Sigmoid colon (tissue), 7 donors: ENCODE measurements at places on chromosomes 6 and 20. TPM values are rescaled to one million over a fixed set of nuclear protein-coding genes. Genes with fewer than 3 reads are reported as not detected.

DNA sequence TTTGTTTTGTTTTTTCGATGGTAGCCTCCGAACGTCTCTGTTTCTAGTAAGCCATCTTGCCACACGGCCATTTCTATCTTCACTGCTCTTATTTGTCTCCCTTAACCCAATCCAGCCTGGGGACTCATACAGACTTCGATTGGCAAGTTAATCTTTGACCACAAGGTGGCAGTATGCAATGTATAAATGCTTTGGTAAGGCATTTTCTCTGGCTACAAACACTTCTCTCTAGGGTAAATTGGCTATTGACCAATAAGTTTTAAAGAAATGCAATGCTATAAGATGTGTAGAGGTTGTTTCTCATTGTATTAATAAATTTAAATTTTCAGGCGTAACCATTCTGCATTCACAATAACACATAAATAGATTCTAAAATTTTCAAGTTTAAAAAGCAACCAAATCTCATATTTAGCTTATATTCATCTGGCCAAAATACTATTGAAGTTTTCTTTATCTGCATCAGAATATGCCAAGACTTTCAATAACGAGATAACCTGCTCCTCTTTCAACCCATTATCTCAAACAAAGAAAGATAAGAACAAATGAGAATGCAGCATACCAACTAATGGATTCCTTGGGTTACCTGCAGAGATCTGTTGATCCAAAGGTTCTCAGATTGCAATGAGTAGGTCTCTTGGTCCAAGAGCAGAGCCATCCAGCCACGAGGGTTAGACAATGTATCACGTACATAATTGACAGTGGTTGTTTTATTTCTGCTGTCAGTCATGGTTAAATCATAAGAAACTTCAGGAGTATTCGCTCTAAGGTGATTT, 231.9 kb downstream of the PKHD1 start:
- DNase-seq: no peak

DNA sequence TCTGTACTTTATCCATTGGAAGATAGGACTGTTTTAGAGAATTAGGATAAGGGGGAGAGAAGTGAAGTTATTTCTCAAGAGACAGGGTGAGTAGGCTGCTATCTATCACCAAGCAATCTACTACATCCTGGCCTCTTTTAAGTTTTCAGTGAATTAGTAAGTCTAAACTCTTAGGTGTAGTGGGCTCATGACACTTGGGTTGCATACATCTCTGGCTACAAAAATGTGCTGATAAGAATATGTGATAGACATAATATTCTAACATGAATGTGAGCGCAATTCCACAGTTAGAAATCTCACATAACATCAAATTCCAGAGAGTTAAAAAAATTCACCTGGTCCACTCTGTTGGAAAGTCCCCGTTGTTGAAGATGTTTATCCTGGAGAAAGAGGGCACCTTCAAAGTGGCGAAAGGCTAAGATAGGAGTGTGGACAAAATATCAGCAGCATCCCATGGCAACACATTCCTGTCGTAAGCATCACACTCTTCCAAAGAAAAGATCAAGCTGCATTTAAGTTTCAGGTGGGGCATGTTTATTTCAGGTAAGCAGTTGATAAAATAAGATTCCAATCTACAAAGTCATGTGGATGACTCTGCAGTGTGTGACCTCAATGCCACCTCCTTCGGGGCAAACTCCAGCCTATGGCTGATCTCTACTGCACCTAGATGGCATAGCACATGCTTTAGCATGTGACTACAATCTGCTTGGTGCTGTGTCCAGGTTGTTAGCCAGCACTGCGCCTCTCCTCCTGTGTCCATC, 111.7 kb upstream of the NEDD9 start:
- no peak for DNase-seq

- DNase-seq: no peak
Measured at GRCh38 chr6:127868338-127868737, 32.5 kb downstream of the THEMIS start.

- DNase-seq: no peak
Measured at GRCh38 chr6:41578217-41579087, 32.3 kb downstream of the FOXP4 start.

DNA sequence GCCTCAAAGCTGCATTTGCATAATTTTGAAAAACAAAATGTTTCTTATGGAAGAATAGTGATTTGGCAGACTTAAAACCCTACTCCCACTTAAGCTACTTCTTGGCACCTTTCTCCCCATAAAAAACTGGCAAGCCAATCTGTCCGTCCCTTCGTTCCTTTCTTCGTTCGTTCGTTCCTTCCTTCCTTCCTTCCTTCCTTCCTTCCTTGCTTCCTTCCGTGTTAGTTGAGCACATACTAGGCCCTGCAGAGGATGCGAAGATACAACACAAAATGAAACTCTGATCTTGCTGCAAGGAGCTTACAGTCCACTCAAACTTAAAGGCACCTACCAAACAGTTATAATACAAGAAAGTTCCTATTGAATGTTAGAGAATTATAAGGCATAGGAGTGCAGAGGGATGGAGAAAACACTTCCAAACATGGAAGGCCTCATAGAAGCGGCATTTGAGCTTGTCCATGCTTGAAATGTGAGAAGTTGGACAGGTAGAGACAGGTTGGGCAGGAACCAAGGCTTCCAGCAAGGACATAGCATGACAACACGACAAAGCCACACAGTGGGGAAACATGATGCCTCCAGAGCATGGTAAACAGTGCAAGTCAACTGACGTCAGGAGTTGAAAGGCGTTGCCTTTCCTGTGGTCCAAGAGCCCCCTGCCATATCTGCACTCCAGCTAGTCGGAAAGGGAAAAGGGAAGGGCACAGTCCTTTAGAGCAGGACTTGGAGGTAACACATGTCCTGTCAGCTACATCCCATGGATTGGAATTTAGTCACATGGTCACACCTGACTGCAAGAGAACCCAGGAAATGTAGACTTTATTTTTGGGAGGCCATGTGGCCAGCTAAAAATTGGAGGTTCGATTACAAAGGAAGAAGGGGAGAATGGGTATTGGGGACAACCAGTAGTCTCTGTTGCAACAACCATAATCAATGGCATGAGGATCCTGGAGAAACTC, 7.0 kb downstream of the PNPLA1 start:
- DNase-seq: no peak

DNA sequence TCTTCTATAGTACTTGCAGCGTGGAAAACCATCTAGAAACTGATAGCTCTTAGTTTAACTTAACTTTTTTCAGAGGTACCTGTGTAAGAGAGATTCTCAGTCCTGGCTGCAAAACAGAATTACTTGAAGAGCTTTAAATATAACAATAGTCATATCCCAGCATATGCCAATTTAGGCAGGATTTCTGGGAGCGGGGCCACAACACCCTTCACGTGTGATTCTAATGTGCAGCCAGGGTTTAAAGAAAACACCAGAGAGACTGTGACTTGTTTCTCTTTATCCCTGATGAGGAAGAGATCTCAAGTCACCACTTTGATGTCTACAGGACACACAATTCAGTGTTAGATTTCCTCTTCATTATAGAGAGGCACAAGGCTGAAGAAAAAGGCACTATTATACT, 103.7 kb downstream of the PDSS2 start:
- no peak for DNase-seq

DNA sequence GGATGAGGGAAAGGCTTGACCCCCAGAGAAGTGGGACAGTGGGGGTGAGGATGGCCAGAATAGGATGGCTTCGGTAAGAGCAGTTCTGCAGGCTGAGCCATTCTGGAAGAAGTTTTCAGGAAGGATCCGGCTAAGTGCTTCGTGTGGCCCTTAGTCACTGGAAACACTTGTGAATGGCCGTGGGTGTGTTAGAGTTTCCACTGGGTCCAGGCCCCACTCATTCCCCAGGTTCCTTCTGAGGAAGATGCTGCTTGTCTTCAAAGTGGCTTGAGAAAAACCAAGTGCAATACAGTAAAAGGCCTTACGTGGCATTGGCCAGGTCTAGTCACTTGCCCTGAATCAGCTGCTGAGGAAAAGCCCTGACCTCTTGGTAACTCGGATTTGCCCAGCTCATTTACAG, 27.9 kb downstream of the MANBAL start:
- no peak for DNase-seq

- DNase-seq: no peak
Measured at GRCh38 chr6:24856901-24857670, 58.4 kb upstream of the ARMH2 start.

DNA sequence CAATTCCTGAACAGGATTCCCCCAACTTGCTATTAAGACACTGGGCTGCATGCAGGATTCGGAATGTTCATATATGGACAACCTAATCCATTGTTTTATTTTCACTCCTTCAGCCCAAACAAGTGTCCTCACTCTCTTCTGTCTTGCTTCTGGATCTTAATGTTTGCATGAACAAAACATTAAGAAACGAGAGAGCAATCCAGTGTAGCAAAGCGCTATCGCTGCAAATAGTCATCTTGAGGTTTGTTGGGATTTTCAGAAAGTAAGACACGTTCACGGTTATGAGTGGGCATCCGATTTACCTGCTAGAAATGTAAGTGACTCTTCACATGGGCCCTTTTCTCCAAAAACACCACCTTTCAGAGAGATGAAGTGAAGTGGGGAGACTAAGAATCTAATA, 156.4 kb downstream of the MBOAT1 start:
- no peak for DNase-seq

DNA sequence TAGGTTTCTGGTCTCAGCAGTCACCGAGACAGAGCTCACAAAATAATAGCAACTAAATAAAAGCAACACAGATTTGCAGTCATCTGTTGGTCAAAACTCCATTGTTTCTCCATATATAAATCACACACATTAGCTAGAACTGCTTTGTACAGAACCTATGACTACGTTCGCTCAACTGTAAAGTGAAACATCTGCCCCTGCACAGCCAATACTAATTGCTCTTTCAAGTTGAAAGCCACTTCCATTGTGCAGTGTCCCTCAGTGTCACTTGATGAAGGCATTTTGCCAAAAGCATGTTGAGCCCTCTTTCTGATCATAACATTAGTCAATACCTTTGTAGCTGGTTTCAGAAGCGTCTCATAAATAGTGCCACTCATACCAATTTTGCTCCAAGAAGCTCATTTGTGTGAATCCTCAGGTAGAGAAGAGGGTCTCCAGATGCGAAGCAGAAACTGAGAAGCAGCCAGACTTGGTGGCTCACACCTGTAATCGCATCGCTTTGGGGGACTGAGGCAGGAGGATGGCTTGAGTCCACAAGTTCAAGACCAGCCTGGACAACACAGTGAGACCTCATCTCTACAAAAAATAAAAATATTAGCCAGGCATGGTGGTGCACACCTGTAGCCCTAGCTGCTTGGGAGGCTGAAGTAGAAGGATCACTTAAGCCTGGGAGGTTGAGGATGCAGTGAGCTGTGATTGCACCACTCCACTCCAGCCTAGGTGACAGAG, 68.9 kb downstream of the PERP start:
- no peak for DNase-seq

DNA sequence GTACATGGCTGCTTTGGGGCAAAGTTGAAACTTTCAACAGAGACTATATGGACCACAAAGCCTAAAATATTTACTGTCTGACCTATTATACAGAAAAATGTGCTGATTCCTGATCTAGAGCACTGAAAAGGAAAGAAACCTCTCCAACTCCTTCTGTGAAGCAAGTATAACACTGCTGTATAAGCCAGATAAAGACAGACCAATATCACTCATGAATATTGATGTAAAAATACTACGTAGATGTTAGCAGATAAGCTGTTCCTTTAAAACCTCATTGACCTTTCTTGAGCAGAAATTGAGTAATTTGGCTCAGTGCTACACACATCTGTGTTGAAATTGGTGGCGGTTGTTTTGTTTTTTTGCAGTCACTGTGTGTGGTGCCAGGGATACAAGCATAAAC, 69.9 kb upstream of the HDAC2 start:
- no peak for DNase-seq

- DNase-seq: peak; percentile 33
Measured at GRCh38 chr20:57060407-57061050, 205.9 kb downstream of the BMP7 start.

DNA sequence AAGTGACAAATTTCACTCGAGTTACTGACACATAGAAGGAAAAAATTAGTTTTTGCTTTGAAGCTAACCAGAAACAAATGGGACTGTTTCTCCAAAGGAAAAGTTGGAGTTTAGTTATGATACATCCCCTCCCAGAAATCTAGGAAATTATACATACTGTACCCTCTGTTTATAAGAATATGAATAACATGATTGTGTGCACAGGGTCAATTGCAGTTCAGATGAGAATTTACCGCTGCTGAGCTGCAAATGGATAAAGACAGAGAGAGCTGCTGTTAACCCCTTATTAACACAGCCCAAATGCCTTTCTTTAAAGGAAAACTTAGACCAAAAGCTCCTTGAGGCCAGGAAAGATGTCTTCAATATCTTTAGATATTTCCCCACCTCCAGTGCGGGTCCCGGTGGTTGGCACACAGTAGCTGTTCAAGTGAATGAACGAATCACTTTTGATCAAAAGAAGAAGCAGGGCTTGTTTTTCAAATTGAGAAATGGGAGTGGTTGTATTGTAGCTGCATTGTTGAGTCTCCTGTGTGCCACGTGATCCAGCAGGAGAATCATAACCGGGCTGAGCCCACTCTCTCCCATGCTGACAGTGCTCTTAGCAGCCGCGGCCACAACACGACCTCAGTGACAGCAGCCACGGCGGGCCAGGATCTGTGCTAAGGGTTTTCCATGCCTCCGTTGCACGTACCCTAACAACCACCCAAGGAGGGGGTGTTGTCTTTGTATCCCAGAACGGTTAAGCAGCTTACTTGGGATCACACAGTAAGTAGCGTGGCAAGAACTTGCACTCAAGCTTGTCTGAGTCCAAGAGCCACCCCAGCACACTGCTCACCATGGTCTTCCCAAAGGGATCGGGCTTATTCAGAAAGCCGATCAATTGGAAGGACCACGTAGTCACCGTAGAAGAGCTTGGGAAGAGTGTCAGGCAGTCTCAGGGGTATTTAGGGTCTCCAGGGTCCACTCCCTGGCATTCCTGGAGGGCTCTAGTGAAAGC, 53.5 kb upstream of the BMP6 start:
- no peak for DNase-seq

DNA sequence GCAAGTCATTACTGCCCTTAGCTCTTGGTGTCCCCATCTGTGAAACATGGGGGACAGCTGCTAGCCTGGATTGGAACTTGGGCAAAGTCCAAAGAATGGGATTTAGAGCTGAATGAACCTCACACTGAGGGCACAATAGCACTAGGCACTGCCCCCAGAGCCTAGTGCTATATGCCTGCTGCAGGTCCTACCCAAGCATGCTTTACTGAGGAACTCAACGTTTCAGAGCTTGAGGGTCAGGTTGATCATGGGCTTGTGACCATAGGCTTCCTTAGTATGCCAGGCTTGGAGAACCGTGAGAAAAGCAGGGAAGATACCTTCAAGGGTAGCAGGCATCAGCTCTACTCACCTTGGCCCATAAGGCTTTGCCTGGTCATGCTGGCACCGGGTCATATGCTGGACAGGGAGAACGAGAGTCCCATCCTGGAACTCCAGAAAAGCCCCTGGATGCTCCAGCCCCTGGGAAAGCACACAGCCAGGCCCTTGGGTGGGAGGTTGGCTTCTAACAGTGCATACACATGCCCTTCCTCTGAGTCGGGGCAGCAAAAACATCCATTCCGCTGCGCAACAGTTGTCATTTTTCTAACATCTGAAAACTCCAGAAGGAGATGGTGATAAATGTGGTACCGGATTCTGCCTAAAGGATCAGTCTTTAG, 29.7 kb downstream of the EIF2S2 start:
- peak; percentile 53 for DNase-seq

GRCh38 chr20:2815242-2815900, 584 bp downstream of the C20orf141 start:
- DNase-seq: no peak

Gene AKAP12
- 176 TPM for total RNA-seq

Gene ESR1
- total RNA-seq: 1.2 TPM

Gene SLC24A3
- total RNA-seq: 17.1 TPM

Gene RAD21L1
- total RNA-seq: not detected

Gene BCL2L1
- total RNA-seq: 53.2 TPM

Gene KIF3B
- total RNA-seq: 16.4 TPM

Gene CST5
- total RNA-seq: not detected
